Common myeloid progenitor, CD34-positive (primary cell): ENCODE measurements at places on chromosomes 1 and 21.

DNA sequence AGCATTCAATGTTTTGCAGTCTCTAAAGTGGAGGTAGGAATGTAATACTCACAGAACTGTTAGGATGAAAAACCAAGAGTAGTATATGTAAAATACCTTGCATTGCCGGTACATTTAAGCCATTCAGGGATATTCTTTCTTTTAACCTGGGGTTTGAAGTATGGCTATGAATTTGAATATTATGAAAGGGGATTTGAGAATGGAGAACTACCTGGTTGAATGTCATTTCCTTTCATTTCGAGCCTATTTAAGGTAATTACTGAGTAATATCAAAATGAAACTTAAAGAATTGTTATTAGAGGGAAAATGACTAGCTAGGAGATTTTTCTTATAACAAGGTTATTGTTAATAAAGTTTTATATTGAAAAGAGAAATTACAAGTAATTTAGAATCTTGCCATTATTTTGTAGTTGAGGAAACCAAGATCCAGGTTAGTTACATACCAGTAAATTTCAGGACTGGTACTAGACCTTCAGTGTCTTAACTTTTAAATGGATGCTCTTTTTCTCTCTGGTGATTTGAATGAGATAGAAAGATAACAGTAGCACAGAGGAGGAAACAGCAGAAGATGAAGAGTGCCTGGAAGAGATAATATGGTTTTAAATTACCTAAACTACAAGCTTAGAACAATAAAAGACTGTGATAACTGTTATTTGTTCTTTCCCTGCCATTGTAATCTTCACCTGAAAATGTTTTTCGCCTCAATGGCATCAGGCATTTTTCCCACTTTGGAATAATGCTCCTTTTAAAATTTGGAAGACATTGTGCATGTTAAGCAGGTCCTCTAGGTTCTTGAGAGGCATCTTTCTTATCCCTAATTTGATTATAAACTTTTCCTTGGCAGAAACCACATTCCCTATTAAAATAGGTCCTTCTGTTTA lies 103.2 kb downstream of the PKN2 start:
- no peaks in the 10 kb centered on the region for H3K27me3 ChIP-seq
- no peak overlapping the region for H3K27ac ChIP-seq
- no peak overlapping the region for H3K4me3 ChIP-seq
- H3K36me3 ChIP-seq = peaks cover 28% of the 10 kb centered on the region
- H3K4me1 ChIP-seq = no peaks in the 10 kb centered on the region

DNA sequence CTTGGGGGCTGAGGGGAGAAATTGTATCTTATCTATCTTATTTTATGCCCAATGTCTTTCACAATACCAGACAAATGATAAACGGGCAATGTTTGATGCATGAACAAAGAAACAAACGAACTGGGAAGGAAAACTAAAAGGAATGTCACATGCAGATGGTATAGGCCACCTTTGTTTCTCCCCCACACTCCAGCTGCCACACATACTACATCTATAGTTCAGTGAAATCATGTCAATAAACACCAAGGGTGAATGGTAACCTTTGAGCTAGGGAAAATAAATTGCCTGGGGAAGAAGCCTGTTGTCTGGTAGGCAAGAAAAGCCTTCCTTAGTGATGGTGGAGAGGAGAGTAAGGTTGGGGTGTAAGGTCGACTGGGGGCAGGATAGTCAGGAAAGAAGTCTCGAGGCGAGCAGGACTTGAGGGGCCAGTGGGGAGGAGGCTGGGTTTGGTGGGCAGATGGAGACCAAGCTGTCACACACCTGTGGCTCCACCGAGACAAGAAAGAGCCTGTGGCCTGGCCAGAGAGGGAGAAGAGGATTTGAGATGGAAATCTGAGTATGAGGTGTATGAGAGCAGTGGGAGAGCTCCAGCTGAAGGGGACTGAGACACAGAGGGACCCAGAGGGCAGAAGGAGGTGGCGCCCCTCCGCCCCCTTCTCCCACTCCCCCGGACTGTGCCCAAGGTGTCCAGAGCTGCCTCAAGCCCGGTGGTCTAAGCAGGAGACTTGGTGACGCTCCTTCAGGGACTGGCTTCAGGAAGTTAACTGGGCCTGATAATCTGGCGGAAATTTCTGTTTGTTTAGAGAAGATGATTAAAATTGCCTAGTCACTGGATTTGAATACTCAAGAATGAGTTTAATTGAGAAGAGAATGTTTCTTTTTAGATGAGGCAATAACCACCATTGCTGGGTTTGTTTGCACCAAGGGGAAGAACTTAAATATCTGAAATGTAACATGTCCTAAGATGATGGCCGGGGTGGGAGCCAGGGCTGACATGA lies 37.3 kb downstream of the ATF3 start:
- peaks cover 44% of the 10 kb centered on the region for H3K4me1 ChIP-seq
- H3K27ac ChIP-seq = no peak overlapping the region
- no peaks in the 10 kb centered on the region for H3K27me3 ChIP-seq
- H3K36me3 ChIP-seq = no peaks in the 10 kb centered on the region
- DNase-seq = peak; percentile 74

- no peak overlapping the region for H3K4me3 ChIP-seq
- no peaks in the 10 kb centered on the region for H3K27me3 ChIP-seq
- no peak overlapping the region for H3K27ac ChIP-seq
These were observed 243.1 kb upstream of the PKN2 start for GRCh38 chr1:88441022-88441421.

GRCh38 chr1:174007851-174008250 lies 14.3 kb downstream of the RC3H1 start:
- H3K36me3 ChIP-seq = peaks cover 6% of the 10 kb centered on the region
- H3K4me1 ChIP-seq = peaks cover 8% of the 10 kb centered on the region
- no peak overlapping the region for H3K4me3 ChIP-seq
- no peak overlapping the region for H3K27ac ChIP-seq
- DNase-seq = no peak
- no peaks in the 10 kb centered on the region for H3K27me3 ChIP-seq

GRCh38 chr1:2493218-2493617 lies 17.1 kb downstream of the PLCH2 start:
- no peak for DNase-seq
- no peaks in the 10 kb centered on the region for H3K36me3 ChIP-seq
- H3K27me3 ChIP-seq = peaks cover 5% of the 10 kb centered on the region
- no peak overlapping the region for H3K4me3 ChIP-seq

DNA sequence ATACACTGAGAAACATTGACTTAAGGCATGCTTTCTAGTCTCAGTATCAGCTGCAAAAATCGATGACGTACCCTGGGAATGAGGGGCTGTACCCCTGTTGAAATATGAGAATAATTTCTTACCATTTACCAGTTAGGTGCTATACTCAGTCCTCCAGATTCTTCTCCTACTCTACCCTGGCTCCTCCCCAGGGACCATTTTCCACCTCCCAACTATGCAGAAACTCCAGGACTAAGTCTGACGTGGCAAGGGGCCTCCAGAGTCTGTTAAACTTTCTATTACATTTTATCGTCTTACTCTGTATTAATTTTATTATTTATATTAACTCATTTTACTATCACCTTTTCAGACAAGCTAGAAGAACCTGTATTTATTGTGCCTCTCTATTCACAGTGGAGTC lies 124.3 kb downstream of the CYYR1 start:
- H3K36me3 ChIP-seq = no peaks in the 10 kb centered on the region
- no peaks in the 10 kb centered on the region for H3K27me3 ChIP-seq
- H3K4me1 ChIP-seq = no peaks in the 10 kb centered on the region
- H3K27ac ChIP-seq = no peak overlapping the region
- H3K4me3 ChIP-seq = no peak overlapping the region
- no peak for DNase-seq

- peaks cover 20% of the 10 kb centered on the region for H3K27me3 ChIP-seq
- H3K4me1 ChIP-seq = peaks cover 8% of the 10 kb centered on the region
- no peaks in the 10 kb centered on the region for H3K36me3 ChIP-seq
These were observed 142.5 kb downstream of the TNR start for GRCh38 chr1:175600721-175601440.

- no peak overlapping the region for H3K27ac ChIP-seq
- H3K36me3 ChIP-seq = no peaks in the 10 kb centered on the region
- H3K4me3 ChIP-seq = no peak overlapping the region
These were observed 8.4 kb downstream of the ETV3L start for GRCh38 chr1:157091186-157091585.

- DNase-seq = no peak
- no peak overlapping the region for H3K4me3 ChIP-seq
- peaks cover 4% of the 10 kb centered on the region for H3K4me1 ChIP-seq
These were observed 105.5 kb downstream of the RPE65 start for GRCh38 chr1:68344208-68344607.

- H3K27ac ChIP-seq = no peak overlapping the region
- no peaks in the 10 kb centered on the region for H3K36me3 ChIP-seq
- DNase-seq = peak; percentile 95
These were observed 1103.3 kb upstream of the B3GALT2 start for GRCh38 chr1:194289569-194290266.

- peak; percentile 22 for DNase-seq
- no peaks in the 10 kb centered on the region for H3K4me1 ChIP-seq
- H3K36me3 ChIP-seq = peaks cover 10% of the 10 kb centered on the region
These were observed 81.5 kb downstream of the SCMH1 start for GRCh38 chr1:41160498-41161110.

- H3K4me1 ChIP-seq = no peaks in the 10 kb centered on the region
- DNase-seq = no peak
- H3K36me3 ChIP-seq = no peaks in the 10 kb centered on the region
- H3K27ac ChIP-seq = no peak overlapping the region
- H3K27me3 ChIP-seq = no peaks in the 10 kb centered on the region
These were observed 26.0 kb downstream of the CHML start for GRCh38 chr1:241614144-241614543.

DNA sequence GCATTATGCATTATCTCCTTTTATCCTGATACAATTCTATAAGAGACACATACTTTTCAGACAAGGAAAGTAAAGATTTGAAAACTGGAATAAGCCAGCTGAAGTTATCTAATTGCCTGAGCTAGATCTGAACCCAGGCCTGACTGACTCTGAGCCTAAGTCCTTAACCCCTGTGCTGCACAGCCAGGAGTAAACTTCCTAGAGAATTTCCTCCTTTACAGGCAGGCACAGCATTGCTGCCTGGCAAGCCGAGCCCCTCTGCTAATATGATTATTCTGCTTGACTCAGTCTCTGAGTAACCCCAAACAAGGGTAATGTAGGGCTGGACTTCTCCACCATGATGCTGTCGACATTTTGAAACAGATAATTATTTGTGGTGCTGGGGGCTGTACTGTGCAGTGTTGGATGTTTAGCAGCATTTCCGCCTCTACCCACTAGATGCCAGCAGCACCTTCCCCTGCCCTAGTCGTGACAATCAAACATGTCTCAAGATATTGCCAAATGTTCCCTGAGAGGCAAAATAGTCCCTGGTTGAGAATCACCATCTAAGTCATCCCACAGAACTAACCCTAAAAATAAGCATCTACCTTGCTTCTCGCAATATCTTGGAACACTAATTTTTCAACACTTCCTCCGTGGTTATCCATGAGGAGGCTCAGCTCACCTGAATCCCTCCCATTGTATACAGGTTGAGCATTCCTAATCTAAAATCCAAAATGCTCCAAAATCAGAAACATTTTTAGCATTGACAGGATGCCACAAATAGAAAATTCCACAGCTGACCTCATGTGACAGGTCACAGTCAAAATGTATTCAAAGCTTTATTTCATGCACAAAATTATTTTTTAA lies 18.5 kb downstream of the CAMK1G start:
- peaks cover 7% of the 10 kb centered on the region for H3K27me3 ChIP-seq
- DNase-seq = peak; percentile 50
- H3K4me3 ChIP-seq = no peak overlapping the region
- H3K27ac ChIP-seq = no peak overlapping the region

DNA sequence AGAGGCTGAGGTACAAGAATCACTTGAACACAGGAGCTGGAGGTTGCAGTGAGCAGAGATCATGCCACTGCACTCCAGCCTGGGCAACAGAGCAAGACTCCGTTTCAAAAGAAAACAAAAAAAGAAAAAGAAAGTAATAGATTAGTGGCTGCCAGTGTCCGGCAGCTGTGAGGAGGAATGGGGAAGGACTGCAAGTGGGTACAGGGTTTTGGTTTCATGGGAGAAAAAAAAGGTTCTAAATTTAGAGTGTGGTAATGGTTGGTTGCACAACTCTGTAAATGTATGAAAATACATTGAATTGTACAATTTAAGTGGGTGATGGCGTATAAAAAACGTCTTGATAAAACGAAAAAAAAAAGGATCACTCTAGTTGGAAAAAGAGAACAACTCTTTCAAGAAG lies 6.7 kb downstream of the TAF1A start:
- no peaks in the 10 kb centered on the region for H3K27me3 ChIP-seq
- H3K4me3 ChIP-seq = no peak overlapping the region
- no peak overlapping the region for H3K27ac ChIP-seq
- peaks cover 42% of the 10 kb centered on the region for H3K36me3 ChIP-seq

DNA sequence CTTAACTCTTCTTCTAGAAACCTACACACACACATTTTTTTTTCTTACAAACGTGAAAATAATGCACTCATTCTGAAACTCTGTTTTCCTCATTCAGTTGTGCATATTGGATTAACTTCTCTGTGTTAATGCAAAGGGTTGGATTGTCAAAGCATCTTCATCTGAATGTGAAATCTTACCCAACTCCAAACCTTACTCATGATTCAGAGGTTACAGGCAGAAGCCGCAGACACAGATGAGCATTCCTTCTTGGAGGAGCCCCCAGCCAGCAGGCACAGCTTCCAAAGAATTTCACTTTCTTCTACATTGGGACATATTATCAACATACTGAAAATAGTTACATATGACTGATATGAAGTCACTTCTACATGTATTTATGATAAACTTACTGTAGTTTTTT lies 15.7 kb downstream of the PATJ start:
- no peaks in the 10 kb centered on the region for H3K4me1 ChIP-seq
- no peaks in the 10 kb centered on the region for H3K27me3 ChIP-seq
- DNase-seq = no peak
- no peak overlapping the region for H3K27ac ChIP-seq
- no peak overlapping the region for H3K4me3 ChIP-seq

GRCh38 chr1:41766546-41766945 lies 152.2 kb downstream of the HIVEP3 start:
- no peak for DNase-seq
- H3K4me1 ChIP-seq = peaks cover 79% of the 10 kb centered on the region
- H3K27ac ChIP-seq = no peak overlapping the region
- H3K4me3 ChIP-seq = no peak overlapping the region

DNA sequence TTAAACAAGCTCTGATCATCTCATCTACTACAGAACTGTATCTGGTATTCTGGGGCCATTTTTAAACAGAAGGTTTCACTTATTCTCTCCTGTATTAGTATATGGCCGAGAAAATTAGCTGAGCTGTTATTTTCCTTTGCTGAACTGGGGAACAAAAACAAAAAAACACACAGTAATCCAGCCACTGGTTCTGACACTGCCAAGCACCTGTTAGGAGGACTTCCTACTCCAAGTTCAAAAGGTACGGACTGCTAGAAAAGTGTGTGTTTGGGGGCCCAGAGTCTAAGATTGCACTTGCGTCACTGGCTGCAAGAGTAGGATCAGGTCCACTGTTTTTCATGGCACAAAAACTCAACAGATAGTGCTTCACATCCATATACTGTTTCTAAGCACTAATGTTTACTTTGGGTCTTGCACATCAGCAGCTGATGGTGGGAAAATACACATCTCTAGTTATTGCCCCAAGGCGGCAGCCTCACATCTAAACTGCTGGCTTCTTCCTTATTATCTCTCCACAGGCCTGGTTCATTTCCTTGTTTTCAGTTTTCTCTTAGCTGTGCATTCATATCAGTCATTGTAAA lies 226.1 kb downstream of the FGGY start:
- no peak for DNase-seq
- H3K4me1 ChIP-seq = no peaks in the 10 kb centered on the region
